Ovary (tissue), 10 donors: ENCODE measurements at places on chromosomes 16 and 17. TPM values are rescaled to one million over a fixed set of nuclear protein-coding genes. Genes with fewer than 3 reads are reported as not detected.
A peak's percentile ranks its signal among the peaks of the same experiment; 100 is the strongest.

The EFCAB5 gene
- polyA plus RNA-seq, result 0.32 TPM

GRCh38 chr17:29867643-29868181 is 62.3 kb downstream of the SSH2 start:
- no peaks in the 10 kb centered on the region for H3K4me1 ChIP-seq
- no peak overlapping the region for H3K4me3 ChIP-seq
- no peak for DNase-seq
- no peak overlapping the region for H3K27ac ChIP-seq
- no peaks in the 10 kb centered on the region for H3K36me3 ChIP-seq

The SOX9 gene
- 1.3 TPM for polyA plus RNA-seq

The CDH13 gene
- 1.9 TPM for polyA plus RNA-seq

- H3K4me1 ChIP-seq, result peaks cover 2% of the 10 kb centered on the region
- no peak overlapping the region for H3K4me3 ChIP-seq
- peak overlapping the region; percentile 42 for H3K27ac ChIP-seq
- H3K27me3 ChIP-seq, result no peaks in the 10 kb centered on the region
Measured at GRCh38 chr17:6450926-6451832, 6.9 kb downstream of the PIMREG start.

GRCh38 chr17:44917456-44917855 is 2.2 kb upstream of the GFAP start:
- H3K27me3 ChIP-seq, result no peaks in the 10 kb centered on the region
- H3K36me3 ChIP-seq, result no peaks in the 10 kb centered on the region
- no peak overlapping the region for H3K4me3 ChIP-seq
- H3K27ac ChIP-seq, result no peak overlapping the region

GRCh38 chr17:45361451-45361850 is 44.6 kb upstream of the MAP3K14 start:
- H3K27ac ChIP-seq, result no peak overlapping the region
- no peaks in the 10 kb centered on the region for H3K27me3 ChIP-seq
- no peaks in the 10 kb centered on the region for H3K4me1 ChIP-seq
- no peak overlapping the region for H3K4me3 ChIP-seq

The CDH3 gene
- polyA plus RNA-seq, result 84.5 TPM

DNA sequence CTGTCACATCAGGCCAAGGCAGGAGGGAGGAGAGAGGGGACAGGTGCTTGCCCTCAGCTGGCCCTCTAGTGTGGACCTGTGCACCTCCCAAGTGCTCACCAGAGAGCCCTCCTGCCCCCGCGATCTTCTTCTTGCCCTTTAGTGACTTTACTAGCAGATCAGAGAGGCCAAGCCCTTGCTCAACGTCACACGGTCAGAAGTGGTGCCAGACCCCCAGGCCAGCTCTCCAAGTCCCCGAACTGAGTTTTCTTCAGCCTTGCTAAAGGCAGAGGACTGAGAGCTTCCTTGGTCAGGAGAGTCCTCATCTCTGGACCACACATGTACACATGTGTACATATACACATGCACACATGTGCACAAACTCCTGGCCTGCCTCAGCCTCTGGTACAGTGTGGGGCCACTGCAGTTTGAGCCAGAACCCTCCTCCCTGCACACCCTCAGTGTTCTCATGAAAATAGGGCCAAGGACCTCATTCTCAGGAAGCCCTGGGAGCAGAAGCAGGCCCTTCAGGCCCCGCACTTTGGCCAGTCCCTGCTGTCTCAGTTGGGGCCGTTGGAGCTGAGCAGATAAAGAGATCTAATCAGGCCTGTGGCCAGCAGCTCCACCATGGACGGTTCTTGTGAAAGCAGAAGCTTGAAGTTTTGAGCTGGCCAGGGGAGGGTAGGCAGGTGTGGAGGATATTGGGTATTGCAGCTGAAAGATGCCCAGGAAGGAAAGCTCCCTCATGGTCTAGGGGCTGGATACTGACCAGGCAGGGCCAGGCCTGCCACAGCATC is 7.4 kb upstream of the EPX start:
- no peak overlapping the region for H3K27ac ChIP-seq
- H3K36me3 ChIP-seq, result no peaks in the 10 kb centered on the region
- H3K4me1 ChIP-seq, result no peaks in the 10 kb centered on the region
- no peak for DNase-seq
- H3K4me3 ChIP-seq, result no peak overlapping the region
- no peaks in the 10 kb centered on the region for H3K27me3 ChIP-seq

GRCh38 chr17:51279183-51279582 is 18.8 kb downstream of the UTP18 start:
- H3K4me1 ChIP-seq, result no peaks in the 10 kb centered on the region
- no peaks in the 10 kb centered on the region for H3K36me3 ChIP-seq
- no peak for DNase-seq
- no peak overlapping the region for H3K27ac ChIP-seq
- no peaks in the 10 kb centered on the region for H3K27me3 ChIP-seq

- H3K4me3 ChIP-seq, result no peak overlapping the region
- peaks cover 2% of the 10 kb centered on the region for H3K4me1 ChIP-seq
- H3K36me3 ChIP-seq, result no peaks in the 10 kb centered on the region
- DNase-seq, result no peak
- H3K27me3 ChIP-seq, result no peaks in the 10 kb centered on the region
- no peak overlapping the region for H3K27ac ChIP-seq
Measured at GRCh38 chr16:71721066-71721740, 3.3 kb downstream of the PHLPP2 start.

The CRHR1 gene
- polyA plus RNA-seq, result 0.32 TPM

The SLC35G6 gene
- polyA plus RNA-seq, result not detected

DNA sequence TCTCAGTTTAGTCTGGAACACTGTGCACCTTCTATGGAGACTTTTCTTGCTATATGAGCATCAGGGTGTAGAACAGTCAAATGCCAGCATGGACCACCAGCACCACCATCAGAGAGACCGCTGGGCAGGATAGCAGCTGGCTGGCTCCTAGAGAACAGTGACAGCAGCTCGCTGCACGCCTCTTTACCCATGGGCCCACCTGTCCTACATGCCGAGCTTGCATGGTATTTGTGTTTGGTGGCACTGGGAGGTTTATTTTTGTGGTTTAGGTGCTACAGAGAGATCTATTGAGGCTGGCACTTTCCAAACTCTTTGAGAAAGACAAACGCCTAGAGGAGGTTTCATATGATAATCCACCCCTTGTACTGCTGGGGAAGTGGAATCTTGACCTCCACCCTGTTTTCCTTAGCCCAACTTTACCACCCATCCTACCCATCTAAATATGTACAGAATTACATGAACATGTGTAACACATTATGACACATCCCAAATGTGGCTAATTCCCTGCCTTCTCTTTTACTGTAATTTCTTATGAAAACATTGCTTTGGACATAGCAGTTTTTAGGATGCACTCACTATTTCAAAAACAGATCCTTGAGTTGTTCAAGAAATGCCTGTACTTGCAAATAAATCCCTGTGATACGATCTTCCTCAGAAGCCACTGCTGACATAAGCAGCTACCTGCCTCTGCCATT is 46.3 kb downstream of the COG7 start:
- DNase-seq, result no peak
- no peak overlapping the region for H3K27ac ChIP-seq
- no peaks in the 10 kb centered on the region for H3K4me1 ChIP-seq

The CES3 gene
- polyA plus RNA-seq, result 0.73 TPM

The MYL4 gene
- 0.41 TPM for polyA plus RNA-seq

DNA sequence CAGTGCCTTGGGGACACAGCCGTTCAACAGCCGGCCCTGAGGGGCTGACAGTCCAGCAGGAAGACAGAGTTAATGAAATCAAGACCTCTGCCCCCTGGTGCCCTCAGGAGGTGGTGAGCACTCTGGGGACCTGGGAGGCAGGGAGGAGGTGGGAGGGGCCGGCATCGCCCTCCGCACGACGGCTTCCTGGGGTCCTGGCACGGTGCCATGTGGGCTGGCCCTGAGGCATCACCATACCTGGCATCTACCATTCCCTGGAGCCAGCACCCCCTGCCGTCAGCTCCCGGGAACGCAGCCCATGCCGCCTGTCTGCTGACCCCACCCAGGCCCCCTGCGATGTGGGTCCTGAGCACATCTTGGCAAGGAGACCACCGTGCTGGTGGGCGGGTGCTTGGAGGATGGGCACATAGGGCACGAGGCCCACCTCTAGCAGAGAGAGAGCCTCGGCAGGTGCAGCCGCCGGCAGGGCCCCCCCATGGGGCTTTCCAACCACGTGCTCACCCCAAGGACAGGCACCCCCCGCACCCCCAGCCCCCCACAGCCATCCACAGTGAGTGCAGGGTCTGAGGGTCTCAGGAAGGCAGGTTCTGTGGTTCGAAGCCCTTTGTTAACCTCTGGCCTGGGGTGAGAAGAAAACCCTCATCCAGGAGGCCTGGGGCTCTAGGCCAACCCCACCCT is 52.5 kb downstream of the ZFPM1 start:
- no peak overlapping the region for H3K4me3 ChIP-seq
- no peaks in the 10 kb centered on the region for H3K27me3 ChIP-seq
- DNase-seq, result peak; percentile 61

DNA sequence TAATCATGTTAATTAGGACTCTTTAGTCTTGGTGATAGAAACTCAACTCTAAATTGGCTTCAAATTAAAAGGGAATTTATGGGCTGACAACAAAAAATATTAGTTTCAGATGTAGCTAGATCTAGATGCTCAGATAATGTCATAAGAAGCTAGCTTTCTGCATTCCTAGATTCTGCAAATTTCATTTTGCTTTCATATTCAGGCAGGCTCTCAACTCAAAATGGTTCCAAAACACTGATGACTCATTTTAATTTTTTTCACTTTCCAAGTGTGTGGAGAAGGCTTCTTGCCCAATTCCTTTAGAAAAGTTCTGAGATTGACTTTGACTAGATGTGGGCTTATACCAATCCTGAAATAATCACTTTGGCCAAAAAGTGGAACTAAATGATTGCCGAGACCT is 236.7 kb upstream of the GOT2 start:
- no peak overlapping the region for H3K27ac ChIP-seq
- H3K36me3 ChIP-seq, result no peaks in the 10 kb centered on the region
- no peaks in the 10 kb centered on the region for H3K27me3 ChIP-seq
- no peak for DNase-seq
- H3K4me1 ChIP-seq, result no peaks in the 10 kb centered on the region
- H3K4me3 ChIP-seq, result peak overlapping the region; percentile 1

GRCh38 chr17:66900126-66901010 is 64.1 kb upstream of the CACNG4 start:
- DNase-seq, result no peak
- H3K36me3 ChIP-seq, result no peaks in the 10 kb centered on the region
- no peaks in the 10 kb centered on the region for H3K27me3 ChIP-seq
- no peak overlapping the region for H3K27ac ChIP-seq
- H3K4me3 ChIP-seq, result no peak overlapping the region

DNA sequence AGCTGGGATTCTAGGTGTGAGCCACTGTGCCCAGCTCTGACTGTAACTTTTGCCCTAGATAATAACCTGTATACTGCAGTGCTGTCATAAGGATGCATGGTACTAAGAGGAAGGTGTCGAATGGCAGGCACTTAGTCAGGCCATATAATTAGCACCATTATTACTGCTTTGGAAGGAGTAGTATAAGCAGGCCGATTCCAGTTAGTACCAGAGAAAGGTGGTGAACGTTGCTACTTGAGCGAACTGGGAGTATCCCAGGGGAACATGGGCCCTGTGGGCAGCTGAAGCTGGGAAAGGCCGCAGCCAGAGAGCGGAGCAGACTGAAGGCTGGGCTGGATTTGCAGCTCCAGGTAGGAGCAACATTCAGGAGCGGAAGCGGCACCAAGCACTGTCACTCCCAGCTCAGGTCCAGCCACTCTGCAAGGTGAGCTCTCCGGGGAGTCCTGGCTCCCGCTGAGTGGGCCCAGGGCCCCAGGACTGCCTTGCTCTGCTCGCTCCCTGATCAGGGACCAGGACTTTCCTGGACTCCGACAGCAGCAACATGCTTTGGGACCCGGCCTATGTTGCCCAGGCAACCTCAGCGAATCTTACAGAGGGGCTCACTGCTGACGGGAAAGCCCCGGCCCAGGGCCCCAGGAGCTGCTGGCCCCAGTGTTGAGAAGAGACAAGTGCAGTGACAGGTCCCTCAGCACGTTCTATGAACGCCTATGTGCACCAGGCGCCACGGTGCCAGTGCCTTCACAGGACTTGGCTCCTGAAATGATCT is 28.6 kb downstream of the C16orf74 start:
- no peak overlapping the region for H3K4me3 ChIP-seq
- H3K4me1 ChIP-seq, result no peaks in the 10 kb centered on the region
- no peaks in the 10 kb centered on the region for H3K36me3 ChIP-seq
- no peak overlapping the region for H3K27ac ChIP-seq
- no peak for DNase-seq

The PEX12 gene
- polyA plus RNA-seq, result 9.8 TPM

The CHST6 gene
- polyA plus RNA-seq, result 0.83 TPM

GRCh38 chr17:7852919-7853690 is 1.8 kb upstream of the TMEM88 start:
- no peak overlapping the region for H3K4me3 ChIP-seq
- no peaks in the 10 kb centered on the region for H3K27me3 ChIP-seq
- H3K27ac ChIP-seq, result no peak overlapping the region
- H3K36me3 ChIP-seq, result no peaks in the 10 kb centered on the region

DNA sequence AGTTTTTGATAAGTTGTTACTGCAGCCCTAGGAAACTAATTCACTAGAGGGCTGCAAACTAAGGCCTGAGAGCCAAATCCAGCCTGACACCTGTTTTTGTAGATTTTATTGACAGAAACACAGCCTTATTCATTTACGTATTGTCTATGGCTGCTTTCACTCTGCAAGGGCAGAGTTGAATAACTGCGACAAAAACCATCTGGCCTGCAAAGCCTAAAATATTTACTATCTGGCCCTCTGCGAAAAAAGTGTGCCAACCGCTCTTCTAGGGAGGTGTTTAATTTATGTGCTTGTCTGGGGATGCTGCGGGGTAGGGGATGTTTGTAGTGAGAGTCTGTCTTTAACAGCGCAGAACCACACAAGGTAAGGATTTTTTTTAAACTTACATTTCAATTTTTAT is 165.0 kb upstream of the RBFOX1 start:
- no peak overlapping the region for H3K4me3 ChIP-seq
- no peaks in the 10 kb centered on the region for H3K4me1 ChIP-seq
- no peak overlapping the region for H3K27ac ChIP-seq
- DNase-seq, result no peak
- H3K27me3 ChIP-seq, result no peaks in the 10 kb centered on the region
- no peaks in the 10 kb centered on the region for H3K36me3 ChIP-seq

DNA sequence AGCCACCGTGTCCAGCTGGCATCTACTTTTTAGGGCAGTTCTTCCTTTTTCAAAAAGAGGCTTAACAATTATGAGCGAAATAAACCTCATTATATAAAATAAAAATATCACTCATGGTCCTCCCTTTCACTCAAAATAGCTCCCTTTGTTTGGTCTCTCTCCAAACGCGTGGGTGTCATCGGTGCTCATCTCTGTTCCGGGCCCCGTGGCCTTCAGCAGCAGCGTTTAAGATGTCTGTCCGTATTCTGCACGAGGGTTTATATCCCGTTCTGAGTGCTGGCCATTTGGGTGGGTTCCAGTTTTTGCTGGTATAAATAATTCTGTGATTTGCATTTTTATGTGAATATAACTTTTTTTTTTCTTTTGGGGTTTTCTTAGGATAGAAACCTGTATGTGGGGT is 33.4 kb downstream of the PRMT7 start:
- DNase-seq, result no peak
- H3K4me3 ChIP-seq, result no peak overlapping the region
- H3K4me1 ChIP-seq, result peaks cover 3% of the 10 kb centered on the region
- no peaks in the 10 kb centered on the region for H3K36me3 ChIP-seq

DNA sequence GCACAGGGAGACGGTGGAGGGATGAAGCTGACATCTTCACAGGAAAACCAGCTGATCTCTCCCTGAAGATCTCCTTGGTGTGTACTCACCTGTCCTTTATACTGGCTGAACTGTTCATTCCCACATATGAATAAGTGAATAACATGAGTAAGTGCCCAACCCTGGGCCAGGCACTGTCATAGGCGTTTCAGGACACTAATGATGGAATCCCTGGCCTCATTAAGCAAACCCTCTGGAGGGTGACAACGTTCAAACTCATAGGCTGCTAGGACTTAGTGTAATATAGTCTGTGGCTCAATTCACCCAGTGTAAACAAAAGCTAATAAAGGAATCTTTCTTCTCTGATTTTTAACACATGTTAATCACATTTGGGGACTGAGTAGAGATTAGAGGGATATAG is 24.5 kb downstream of the GAS7 start:
- no peak overlapping the region for H3K4me3 ChIP-seq
- H3K4me1 ChIP-seq, result peaks cover 3% of the 10 kb centered on the region
- H3K27ac ChIP-seq, result no peak overlapping the region
- no peak for DNase-seq
